ENCODE measurements at places on chromosomes 1 and 21.

DNA sequence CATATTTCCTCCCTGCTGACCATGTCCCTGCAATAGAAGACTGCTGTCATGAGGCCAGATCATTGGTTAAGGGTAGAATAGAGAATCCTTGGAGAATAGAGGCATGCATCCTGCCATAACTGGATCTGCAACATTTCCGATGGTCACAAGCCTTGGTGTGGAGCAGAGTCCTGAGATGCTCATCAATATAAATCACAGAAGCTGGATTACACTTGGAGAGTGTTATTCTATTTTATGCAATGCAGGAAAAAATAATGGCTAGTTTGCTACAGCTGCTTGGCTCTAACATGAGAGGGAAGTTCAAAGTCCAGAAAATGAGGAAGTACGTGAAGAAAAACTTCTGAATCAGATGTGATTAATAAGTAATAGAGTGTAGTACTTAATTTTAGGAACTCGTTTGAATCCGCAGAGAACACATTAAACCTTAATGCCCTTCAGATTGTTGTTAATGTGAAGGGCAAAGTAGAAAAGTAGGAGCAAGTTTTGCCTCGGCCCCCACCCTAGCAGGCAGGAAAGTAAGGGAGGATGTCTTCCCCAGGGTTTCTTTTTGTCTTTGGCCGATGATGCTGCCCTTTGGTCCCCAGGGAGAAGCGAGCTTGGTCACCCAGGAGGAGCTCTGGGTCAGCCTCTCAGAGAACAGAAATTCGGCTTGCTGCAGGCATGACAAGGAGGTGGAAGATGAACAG is 59.5 kb downstream of the KCNK1 start:
- no peak for DNase-seq

DNA sequence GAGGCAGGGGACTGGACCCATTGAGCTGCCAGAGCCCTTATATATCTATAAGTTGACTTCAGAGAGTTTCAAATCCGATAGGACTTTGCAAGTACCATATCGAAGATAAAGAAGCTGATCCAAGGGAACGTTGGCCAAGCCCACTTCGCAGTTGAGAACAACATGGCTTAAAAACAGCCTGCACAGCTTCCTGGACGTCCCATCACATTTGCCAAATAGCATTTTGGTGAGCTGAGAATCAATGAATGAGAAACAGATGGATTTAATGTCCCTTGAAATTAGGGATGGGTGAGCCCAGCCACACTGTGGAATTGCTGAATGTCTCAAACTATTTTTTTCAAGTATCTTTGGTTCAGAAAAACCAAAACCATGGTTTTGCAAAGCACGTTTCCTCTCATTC is 64.8 kb downstream of the KCNJ15 start:
- no peak for DNase-seq

- no peak for DNase-seq
These were observed 94.0 kb downstream of the LACTBL1 start for GRCh38 chr1:22878626-22879025.

DNA sequence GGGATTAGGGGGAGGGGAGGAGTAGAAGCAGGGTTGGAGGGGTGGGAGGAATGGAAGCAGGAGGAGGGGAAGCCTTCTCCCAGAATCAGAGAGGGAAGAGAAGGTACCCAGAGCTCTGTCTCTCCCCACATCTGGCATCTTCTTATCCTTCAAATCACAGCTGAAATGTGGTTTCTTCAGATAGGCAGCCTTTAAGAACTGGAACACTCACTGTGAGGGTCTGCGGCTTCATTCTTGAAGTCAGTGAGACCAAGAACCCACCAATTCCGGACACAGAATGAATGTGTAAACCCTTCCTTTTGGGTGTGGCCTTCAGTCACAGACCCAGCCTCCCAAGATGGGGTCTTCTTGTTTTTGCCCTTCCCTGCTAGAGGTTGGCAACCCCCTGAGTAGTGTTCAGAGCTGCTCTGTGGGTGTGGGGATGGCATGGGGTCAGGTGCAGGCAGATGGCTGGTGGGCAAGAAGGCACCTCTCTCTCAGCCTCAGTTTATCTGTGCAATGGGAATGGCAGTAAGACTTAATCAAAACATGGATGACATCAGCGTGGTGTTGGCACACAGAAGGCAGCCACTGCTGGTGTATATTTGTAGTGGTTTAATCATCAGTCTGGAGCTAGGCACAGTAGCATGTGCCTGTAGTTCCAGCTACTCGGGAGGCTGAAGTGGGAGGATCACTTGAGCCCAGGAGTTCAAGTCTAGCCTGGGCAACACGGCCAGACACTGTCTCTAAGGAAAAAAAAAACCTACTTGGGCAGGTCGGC is 7.2 kb downstream of the FAAH start:
- DNase-seq = no peak

GRCh38 chr1:89697383-89697782 is 64.5 kb downstream of the LRRC8C start:
- no peak for DNase-seq

DNA sequence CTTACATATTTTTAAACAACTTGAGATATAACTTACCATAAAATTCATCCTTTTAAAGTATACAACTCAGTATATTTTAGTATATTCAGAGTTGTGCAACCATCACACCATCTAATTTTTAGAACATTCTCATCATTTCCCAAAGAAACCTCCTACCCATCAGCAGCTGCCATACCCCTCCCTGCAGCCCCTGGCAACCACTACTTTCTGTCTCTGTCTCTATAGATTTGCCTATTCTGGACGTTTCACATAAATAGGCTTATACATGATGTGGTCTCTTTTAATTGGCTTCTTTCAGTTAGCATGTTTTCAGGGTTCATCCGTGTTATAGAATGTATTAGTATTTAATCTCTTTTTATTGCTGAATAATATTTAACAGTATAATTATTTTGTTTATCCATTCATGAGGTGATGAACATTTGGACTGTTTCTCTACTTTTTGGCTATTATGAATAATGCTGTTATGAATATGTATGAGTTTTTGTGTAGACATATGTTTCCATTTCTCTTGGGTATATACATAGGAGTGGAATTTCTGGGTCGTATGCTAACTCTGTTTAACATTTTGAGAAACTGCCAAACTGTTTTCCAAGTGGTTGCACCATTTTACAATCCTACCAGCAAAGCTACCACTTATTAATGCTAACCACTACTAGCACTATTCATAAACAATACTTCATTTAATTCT is 29.5 kb downstream of the WDR26 start:
- no peak for DNase-seq

DNA sequence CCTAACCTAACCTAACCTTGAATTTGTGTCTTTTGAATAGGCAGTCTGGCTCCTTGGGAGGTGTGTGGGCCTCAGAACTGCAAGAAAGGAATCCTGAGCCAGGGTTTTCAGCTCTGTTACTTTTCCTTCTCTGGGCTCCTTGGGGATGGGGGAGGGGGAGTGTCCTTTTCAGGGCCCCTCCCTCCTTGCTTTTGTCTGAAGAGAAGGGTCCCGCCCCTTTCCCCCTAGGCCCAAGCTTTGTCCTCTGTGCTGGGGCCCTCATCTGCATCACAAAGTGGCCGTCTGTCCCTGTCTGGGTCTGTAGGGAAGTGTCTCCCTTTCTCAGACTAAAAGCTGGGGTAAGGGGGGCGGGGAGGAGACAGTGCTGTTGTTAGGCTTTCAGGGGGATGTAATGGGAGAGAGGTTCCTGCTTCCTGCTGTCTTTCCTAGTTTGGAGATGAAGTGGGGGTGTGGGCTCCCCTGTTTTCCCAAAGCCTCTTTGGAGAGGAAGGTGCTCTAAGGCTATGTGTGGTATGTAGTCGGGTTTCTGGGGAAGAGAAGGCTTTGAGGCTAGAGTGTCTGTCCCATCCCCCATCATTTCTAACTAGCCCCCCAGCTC is 3.1 kb downstream of the AGO1 start:
- DNase-seq = no peak

All from activated T-helper 1 cell treated with anti-CD3 and anti-CD28 coated beads, Interleukin-12 subunit alpha, Interleukin-12 subunit beta, Interleukin-2, Interleukin-4 antibody, amounts not matched to agents 30 ng/mL and 10 ng/mL and 1 ng/mL, durations not matched to agents 14 hours and 24 hours and 36 hours (primary cell).